ENCODE measurements at places on chromosomes 6 and 20. TPM values are rescaled to one million over a fixed set of nuclear protein-coding genes. Genes with fewer than 3 reads are reported as not detected.

CALHM4 gene
- total RNA-seq = not detected

DNA sequence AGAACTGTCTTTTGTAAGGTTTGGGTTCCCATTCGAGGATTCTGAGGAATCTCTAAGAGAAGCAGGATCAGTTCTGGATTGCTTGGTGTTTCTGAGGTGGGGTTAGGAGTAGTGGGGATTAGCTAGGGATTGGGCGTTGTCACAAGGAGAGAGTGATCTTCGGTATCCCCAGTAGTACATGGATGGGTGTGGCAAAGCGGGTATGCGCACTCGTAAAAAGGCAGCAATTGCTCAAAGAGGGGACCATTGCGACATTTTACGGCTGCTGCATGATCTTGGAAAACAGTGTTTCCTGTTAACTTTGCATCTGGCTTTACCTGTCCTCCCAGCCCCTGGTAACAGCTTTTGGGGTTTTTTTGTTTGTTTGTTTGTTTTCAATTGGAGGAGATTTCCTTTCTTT, 9.7 kb upstream of the ZSCAN9 start:
- no peak overlapping the region for H3K4me3 ChIP-seq
- no peaks in the 10 kb centered on the region for H3K36me3 ChIP-seq
- DNase-seq = no peak
- no peaks in the 10 kb centered on the region for H3K4me1 ChIP-seq

RAMACL gene
- total RNA-seq = 1.9 TPM

DNA sequence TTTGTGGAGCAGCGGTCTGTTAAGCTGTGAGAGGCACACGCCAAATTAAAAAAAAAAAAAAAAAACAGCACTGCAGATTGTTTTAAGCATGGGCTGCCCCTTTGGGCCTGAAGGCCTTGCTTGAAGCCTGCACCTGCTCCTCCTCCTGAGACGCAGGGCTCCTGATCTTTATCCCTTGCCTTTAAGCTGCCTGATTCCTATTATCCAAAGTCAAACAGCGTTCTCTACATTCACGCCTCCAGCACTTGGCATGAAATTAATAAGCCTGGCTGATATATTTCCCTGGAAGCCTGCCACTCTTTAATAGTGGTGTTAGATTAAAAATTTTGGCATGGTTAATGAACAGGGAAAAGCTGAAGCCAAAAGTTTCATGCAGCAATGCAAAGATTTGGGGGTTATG, 163.9 kb downstream of the FAXC start:
- H3K36me3 ChIP-seq = no peaks in the 10 kb centered on the region
- H3K4me3 ChIP-seq = no peak overlapping the region
- DNase-seq = peak; percentile 3
- H3K27me3 ChIP-seq = no peaks in the 10 kb centered on the region
- no peak overlapping the region for H3K27ac ChIP-seq

DNA sequence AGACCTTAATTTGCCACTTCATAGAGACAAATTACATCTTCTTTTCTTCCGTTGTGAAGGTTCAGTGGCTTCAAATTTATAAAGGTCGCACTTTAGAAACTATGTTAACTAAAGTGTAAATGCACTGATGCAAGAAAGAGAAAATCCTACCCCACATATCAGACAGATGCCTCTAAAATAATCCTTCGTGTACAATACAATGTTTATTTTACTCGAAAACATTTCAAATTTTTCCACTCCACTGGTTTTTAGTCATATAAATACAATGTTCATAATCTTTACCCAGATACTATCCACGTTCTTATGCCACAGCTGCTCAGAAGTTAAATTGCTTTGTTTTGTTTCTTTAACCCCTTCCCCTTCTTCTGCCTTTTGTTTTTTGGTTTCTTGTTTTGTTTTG, 140.3 kb upstream of the LAMP5 start:
- H3K27ac ChIP-seq = no peak overlapping the region
- no peaks in the 10 kb centered on the region for H3K36me3 ChIP-seq
- peaks cover 4% of the 10 kb centered on the region for H3K4me1 ChIP-seq
- H3K27me3 ChIP-seq = no peaks in the 10 kb centered on the region
- no peak for DNase-seq

- DNase-seq = no peak
- no peak overlapping the region for H3K4me3 ChIP-seq
- H3K36me3 ChIP-seq = peaks cover 38% of the 10 kb centered on the region
- H3K27ac ChIP-seq = no peak overlapping the region
Measured at GRCh38 chr6:160102956-160103824, 18.4 kb upstream of the SLC22A1 start.

DNA sequence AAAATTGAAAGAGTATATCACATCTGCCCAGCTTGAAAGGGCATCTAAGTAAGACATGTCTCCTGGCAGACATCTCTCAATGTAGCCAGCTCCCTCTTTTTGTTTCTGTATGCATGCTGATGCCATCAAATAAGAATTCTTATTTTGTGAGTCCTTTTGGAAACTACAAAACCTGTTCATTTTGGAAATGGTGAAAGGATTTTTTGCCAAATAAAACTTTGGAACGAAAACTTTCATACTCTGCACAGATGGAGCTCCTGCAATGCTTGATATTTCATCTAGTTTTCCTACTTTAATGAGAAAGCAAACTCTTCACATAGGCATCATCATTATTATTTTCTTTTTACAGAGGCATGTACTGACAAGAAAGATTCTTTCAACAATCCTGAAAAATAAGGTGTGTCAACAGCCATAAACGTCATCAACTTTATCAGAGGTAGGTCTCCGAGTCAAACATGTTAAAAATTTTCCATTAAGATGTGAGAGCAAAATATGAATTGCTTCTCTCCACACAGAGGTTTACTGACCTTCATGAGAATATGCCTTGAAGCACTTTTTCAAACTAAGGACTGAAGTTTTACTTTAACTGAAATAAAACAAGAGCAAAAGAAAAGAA, 26.2 kb upstream of the CMTR1 start:
- H3K4me3 ChIP-seq = no peak overlapping the region
- DNase-seq = no peak
- H3K27me3 ChIP-seq = no peaks in the 10 kb centered on the region
- no peaks in the 10 kb centered on the region for H3K36me3 ChIP-seq
- no peaks in the 10 kb centered on the region for H3K4me1 ChIP-seq

GRCh38 chr6:123550052-123550617, 86.6 kb downstream of the TRDN start:
- H3K27ac ChIP-seq = no peak overlapping the region
- H3K36me3 ChIP-seq = no peaks in the 10 kb centered on the region
- no peaks in the 10 kb centered on the region for H3K27me3 ChIP-seq
- H3K4me3 ChIP-seq = no peak overlapping the region
- no peak for DNase-seq
- H3K4me1 ChIP-seq = no peaks in the 10 kb centered on the region

OLIG3 gene
- not detected for total RNA-seq

- H3K27ac ChIP-seq = no peak overlapping the region
- H3K4me3 ChIP-seq = no peak overlapping the region
- H3K4me1 ChIP-seq = no peaks in the 10 kb centered on the region
Measured at GRCh38 chr6:117629119-117629660, 26.9 kb upstream of the GOPC start.

GRCh38 chr6:168100011-168100802, 21.2 kb upstream of the FRMD1 start:
- no peak overlapping the region for H3K4me3 ChIP-seq
- H3K27me3 ChIP-seq = peaks cover 2% of the 10 kb centered on the region
- H3K36me3 ChIP-seq = no peaks in the 10 kb centered on the region

DNA sequence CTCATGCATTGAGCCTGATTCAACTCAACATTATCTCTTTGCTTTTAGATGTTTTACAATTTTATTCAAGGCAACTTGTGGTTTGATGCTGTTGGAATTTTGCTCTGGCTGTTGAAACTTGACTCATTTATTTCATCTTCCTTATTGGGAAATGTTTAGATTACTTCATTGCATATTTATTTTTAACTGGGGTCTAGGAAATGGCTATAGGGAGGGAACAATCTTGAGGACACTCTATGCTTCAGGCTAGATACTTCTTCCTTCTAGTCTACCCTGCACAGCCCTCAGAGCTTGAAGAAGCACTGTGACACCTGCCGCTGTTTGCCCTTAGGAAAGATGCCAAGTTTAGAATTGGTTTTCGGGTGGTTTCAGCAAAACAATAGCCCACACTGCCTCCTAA, 183.4 kb downstream of the ADGRG6 start:
- DNase-seq = no peak
- H3K4me3 ChIP-seq = no peak overlapping the region
- H3K27me3 ChIP-seq = no peaks in the 10 kb centered on the region
- no peaks in the 10 kb centered on the region for H3K36me3 ChIP-seq
- no peak overlapping the region for H3K27ac ChIP-seq
- no peaks in the 10 kb centered on the region for H3K4me1 ChIP-seq

FAM83D gene
- 0.79 TPM for total RNA-seq

GRCh38 chr6:169171951-169172350, 81.7 kb downstream of the THBS2 start:
- no peak overlapping the region for H3K4me3 ChIP-seq
- H3K4me1 ChIP-seq = no peaks in the 10 kb centered on the region
- H3K27me3 ChIP-seq = no peaks in the 10 kb centered on the region
- DNase-seq = peak; percentile 1

DNA sequence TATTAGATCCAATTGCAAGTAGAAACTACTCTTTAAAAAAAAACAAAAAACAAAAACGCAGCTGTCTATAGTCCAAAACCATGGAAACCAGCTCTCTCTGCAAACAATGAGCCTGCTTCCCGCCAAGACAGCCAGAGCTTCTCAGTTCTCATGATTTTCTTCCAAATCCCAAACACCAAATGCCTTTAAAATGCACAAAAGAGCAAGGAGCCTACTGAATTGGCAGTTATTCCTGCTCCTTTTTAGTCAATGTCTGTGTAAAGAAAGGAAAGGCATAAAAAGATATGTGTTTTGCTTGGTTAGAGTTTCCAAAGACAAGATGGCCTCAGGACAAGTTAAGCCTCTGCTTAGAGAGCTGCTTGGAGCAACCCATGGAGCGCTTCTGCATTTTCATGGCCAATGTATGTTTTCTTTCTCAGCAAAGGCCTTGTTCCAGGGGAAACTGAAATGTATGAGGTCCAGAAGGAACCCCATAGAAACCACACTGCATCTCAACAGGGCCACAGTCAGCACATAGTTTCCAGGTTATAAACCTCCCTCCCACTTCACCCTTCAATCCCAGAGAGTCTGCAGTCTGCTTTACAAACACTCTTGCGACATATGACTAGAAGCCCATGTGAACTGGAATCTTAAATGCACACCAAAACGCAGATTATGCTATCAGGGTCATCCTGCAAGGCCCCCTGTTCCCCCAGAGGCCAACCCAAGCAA, 209.3 kb upstream of the TAB2 start:
- no peak overlapping the region for H3K27ac ChIP-seq
- no peaks in the 10 kb centered on the region for H3K4me1 ChIP-seq
- no peaks in the 10 kb centered on the region for H3K36me3 ChIP-seq
- no peak for DNase-seq
- no peaks in the 10 kb centered on the region for H3K27me3 ChIP-seq

ECT2L gene
- 0.13 TPM for total RNA-seq

DNA sequence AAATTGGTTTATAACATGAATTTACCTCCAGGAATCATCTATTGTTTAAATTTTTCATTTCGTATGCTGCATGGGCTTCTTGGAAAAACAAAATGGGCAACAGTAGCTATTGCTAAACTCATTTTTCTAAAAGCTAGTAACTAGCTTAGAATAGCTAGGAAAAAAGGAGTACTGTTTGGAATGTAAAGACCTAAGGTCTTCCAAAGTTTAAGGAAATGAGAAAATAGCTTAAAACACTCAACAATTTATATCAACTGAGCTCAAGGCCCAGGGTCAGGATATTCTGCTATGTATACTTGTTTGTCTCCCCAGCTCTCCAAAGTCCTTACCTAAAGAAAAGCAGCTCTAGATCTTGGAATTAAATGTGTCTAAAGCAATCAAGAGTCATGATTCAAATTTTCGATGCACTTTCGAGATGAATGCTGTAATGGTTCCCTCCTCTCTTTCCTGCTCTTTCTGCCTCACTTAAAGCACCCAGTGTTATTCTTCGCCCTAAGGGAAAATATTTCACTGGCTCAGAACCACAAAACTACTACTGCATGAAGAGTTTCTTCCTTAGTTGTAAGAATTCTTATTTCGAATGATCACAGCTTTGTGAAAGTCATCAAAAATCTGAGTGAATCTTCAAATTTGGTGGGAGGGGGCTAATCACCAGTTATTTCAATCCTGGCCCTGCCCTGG, 41.6 kb downstream of the LYRM4 start:
- no peaks in the 10 kb centered on the region for H3K36me3 ChIP-seq
- DNase-seq = no peak
- H3K27ac ChIP-seq = no peak overlapping the region
- H3K4me1 ChIP-seq = no peaks in the 10 kb centered on the region

GRCh38 chr20:40955326-40955725, 73.3 kb upstream of the TOP1 start:
- no peak overlapping the region for H3K4me3 ChIP-seq
- no peak for DNase-seq
- H3K27me3 ChIP-seq = no peaks in the 10 kb centered on the region
- no peaks in the 10 kb centered on the region for H3K4me1 ChIP-seq
- H3K27ac ChIP-seq = no peak overlapping the region

All from kidney (tissue), 22 donors.